ENCODE measurements at places on chromosomes 5 and 9.

- DNase-seq: no peak
Observed at GRCh38 chr5:154199671-154200220, 9.2 kb downstream of the GALNT10 start.

GRCh38 chr5:13740471-13740870 is 204.0 kb downstream of the DNAH5 start:
- DNase-seq: peak; percentile 26

GRCh38 chr5:153893817-153894216 is 144.9 kb downstream of the FAM114A2 start:
- no peak for DNase-seq

DNA sequence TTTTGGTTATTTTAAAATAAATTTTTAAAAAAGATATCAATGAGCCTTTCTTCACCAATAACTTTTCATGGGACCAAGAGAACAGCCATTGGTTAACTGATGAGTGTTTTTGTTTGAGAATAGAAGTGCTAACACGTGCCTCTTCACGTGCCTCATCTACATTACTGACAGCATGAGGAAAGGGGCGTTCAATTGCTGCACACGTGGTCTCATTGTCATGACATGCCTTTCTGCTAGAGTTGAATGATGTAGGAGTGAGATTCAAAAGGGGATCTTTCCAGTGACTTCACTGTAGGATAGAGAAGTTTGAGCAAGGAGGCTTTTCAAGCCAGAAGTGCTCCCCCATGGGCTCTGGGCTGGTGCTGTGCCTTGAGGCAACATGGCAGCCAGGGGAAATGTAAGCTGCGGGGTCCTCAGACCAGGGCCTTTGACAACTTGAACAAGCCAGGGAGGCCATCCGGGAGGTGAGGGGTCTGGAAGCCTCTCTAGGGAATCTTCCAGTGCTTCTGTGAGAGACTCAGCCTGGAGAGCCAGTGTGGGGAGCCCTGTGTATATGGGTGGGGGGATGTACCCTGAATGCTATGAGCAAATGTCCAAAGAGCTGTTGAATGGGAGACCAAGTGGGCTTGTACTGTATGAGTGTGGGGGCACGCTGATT is 51.2 kb upstream of the FSTL4 start:
- DNase-seq: no peak

- no peak for DNase-seq
Observed at GRCh38 chr5:127586811-127587210, 62.1 kb upstream of the CTXN3 start.

DNA sequence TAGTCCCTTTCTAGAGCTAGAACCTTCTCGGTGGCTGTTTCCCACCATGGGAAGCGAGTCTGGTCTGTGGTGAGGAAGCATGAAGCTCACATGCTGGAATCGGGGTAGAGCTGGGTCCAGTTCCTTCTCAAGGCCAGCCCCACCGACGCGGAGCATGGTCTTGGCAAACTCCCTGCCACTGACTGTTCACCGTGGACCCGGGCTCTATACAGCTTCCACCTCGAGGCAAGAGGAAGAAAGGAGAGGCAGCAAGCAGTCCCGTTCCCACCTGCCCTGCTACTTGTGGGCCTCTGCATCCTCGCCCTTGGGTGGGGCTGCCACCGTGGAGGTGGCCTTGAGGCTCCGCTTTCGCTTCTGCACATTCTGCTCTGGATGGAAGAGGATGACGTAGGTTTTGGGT is 13.7 kb downstream of the GRM6 start:
- DNase-seq: no peak

- no peak for DNase-seq
Observed at GRCh38 chr9:35993976-35994720, 36.2 kb upstream of the OR2S2 start.

- DNase-seq: no peak
Observed at GRCh38 chr5:1414311-1415058, 30.8 kb downstream of the SLC6A3 start.

- no peak for DNase-seq
Observed at GRCh38 chr5:142109331-142110045, 909 bp downstream of the NDFIP1 start.

DNA sequence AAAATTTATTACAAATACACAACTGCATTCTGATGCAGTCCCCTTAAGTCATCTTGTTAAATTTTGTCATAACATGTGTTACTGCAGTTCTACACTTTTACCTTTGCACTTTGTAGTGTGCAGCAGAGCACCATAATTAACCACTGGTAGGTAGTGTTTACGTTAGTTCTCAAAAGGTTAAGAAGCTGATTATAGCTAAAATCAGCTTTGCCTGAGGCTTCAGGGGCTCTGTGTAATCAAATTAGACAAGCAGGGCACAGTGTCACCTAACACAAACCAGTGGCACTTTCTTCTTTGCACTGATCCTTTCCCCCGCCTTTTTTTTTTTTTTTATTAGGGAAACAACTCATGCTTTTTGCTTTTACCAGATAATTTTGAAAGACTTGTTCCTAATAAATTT is 26.1 kb downstream of the POU5F2 start:
- no peak for DNase-seq
